ENCODE measurements at places on chromosomes 3 and 15.

GRCh38 chr15:97731859-97732258 lies 228.6 kb upstream of the ARRDC4 start:
- DNase-seq = no peak

GRCh38 chr15:58594898-58595297 lies 154.6 kb downstream of the ADAM10 start:
- DNase-seq = no peak

- peak; percentile 30 for DNase-seq
These were observed 457.1 kb downstream of the SQOR start for GRCh38 chr15:46091860-46092450.

DNA sequence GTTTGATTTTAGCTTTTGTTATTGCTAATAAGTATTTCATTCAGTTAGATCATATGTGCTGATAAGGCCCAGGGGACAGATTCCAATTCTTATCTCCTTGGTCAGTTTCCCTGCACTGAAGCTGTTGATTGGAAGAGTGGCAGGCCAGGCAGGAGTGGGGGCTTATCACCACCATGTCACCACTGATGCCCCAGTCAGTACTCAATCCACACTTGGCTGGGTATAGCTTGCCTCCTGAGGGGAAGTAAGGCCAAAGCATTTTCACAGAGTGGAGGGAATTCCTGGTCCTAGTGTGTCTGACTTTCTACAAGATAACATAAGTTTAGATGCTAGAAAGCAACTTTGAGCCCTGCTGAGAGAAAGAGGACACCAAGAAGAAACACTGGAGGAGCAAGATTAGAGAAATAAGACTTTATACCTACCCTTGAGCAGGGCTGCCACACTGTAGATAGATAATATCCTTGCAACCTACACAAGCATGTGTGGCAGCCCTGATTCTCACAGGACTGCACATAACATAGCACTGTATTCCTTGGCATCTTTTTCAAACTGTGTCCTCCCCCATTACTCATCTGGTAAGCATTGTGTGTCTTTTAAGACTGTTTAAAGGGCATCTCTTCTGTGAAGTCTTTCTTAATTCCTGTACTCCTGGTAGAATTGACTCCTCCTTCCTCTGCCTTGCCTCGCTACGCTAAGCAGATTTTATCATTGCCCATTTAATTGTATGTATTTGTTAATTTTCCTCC lies 24.3 kb downstream of the OXNAD1 start:
- DNase-seq = no peak

GRCh38 chr15:38520035-38520434 lies 44.6 kb downstream of the RASGRP1 start:
- DNase-seq = no peak

DNA sequence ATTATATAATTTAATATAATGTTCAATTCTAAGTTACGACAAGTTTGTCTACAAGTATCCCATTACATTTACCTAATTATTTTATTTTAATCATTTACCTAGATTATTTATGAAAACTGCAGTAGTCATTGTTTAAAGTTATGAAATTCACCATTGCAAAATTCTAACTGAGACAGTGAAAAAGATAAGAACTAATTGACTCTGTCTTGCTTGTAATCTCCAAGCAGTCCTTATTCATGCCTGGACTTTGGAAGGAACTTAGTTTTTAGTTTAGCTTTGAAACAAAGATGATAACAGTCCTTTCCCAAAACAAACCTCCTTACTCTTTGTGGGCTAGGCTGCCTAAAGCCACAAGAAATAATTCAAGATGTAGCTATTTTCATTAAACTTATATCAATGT lies 165.0 kb downstream of the SUCNR1 start:
- no peak for DNase-seq

DNA sequence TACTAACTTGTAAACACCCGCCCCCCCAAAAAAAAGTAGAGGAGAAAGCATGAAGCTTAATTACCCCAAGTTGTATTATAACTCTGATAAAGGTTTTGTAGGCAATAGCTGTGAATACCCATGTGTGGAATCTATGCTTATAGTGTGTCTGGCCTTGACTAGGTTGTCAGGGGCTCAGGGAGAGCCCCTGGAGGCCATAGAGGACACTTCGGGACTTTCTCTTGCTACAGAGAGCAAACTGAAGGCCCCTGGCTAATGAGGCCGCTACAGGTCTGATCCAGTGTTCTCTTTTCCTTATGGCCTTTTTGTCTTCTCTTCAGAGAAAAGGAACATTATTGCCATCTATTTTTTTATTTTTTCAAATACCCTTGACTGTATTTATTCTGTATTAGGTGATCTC lies 19.1 kb upstream of the SCAANT1 start:
- DNase-seq = no peak

- peak; percentile 48 for DNase-seq
These were observed 36.3 kb downstream of the SRGAP3 start for GRCh38 chr3:9213019-9213634.

DNA sequence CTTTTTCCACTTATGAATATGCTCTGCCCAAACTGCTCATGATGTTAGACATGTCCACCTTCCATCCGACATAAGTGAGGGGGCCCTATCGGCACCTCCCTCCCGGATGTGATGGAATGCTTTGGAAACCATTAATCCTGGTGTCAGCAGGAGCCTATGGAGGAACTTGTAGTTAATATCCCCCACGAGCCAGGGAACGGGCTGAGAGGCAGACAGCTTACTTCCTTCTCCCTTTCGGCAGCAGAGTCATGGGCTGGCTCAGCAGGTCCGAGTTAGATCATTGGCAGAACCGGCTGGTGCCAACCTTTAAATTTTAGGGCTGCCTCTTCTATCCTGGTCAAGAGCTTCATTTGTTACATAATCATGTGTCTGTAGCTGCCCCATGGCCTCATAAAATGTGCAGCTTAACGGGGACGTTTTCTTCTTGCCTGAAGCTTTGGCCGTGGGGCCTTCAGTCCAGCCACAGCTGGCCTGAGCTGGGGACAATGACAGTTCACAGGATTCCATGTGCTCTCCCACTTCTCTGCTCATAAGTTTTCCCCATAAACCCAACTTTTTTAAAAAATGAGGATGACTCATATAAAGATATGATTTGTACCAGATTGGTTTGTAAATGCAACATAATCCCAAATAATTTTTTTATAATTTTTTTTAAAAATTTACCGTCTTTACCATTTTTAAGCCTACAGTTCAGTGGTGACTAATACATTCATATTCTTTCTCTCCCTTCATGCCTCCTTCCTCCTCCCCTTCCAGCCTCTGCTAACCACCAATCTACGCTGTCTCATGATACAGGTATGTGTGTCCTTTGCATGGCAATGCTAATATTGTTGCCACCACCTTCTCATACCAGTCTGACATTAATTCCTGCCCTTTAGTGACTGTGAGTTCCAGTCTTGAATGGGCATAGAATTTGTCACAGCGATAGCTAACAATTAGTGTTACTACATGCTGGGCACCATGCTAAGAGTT lies 62.2 kb upstream of the RGMA start:
- no peak for DNase-seq

GRCh38 chr3:191637611-191638010 lies 176.6 kb downstream of the PYDC2 start:
- no peak for DNase-seq

- DNase-seq = no peak
These were observed 39.3 kb downstream of the KLHL25 start for GRCh38 chr15:85755471-85755870.

All from MV-4-11 (cell line).